ENCODE measurements at places on chromosomes 3 and 15. TPM values are rescaled to one million over a fixed set of nuclear protein-coding genes. Genes with fewer than 3 reads are reported as not detected.

GRCh38 chr3:134362670-134363380, 11.4 kb downstream of the AMOTL2 start:
- no peak for DNase-seq

- no peak for DNase-seq
These were observed 82.2 kb downstream of the STRIT1 start for GRCh38 chr3:155211266-155211665.

The TRANK1 gene
- total RNA-seq: 0.91 TPM

GRCh38 chr3:58157700-58158099, 53.1 kb downstream of the DNASE1L3 start:
- DNase-seq: no peak

DNA sequence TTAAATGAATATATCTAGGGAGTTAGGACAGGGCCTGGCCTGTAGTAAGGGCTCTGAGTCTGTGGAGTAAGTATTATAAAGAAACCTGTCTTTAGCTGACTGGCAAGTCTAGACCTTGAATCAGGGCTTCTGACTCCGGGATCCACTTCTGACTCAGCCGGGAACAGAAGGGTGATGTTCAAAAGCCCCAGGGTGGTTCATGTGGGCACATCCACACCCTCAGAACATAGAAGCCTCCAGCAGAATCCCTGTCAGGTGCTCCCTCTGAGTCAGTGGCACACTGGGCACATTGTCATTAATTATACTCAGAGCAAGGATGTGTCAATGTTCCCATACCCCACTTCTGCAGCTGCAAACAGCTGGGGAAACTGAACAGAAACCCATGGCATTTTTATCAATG, 26.7 kb upstream of the SNRK start:
- DNase-seq: no peak

The CSPG4 gene
- total RNA-seq: 0.32 TPM

DNA sequence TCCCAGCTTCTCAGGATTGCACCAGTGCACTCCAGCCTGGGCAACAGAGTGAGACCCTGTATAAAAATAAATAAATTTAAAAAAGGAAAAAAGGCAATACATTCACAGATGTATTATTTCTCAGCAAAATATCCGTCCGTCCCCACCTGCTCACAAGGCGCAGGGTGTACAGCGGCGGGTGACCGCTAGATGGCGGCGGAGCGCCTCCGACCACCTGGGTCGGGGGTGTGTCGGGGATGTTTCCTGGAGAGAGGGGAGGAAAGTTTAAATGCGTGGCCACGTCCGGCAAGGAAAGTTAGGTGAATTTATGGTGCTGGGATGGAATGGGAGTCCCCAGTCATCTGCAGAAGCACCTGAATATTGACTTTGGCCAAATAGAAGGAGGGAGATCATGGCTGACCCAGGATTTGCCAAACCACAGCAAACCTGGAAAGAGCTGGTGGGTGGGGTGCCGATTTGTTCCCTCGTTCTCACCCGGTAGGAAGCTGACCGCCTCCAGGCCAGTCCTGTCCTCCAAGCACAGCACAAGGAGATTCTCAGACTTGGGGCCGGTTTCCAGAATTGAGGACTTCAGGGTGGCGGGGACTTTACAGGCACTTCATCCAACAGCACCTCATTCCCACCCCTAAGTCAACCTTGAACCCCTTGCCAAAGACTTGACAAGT, 88.3 kb downstream of the TMEM266 start:
- peak; percentile 47 for DNase-seq

The CHST2 gene
- 9.2 TPM for total RNA-seq

DNA sequence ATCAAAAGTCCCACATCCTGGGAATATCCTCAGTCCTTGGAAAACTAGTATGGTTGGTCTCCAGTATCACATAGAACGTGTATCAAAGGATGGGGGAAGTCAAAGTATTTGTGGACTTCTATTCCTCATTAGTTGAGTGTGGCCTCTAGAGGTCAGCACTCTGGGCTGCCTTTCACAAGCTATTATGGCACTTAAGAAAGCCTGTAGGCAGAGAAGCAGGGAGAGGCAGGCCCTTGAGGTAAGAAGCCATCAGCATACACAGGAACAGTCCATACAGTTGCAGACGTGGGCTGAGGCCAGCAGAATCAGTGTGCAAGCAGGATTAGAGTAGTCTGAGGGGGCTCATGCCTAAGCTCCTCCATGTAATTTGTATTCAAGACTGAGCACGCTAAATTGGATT, 341.7 kb downstream of the CLSTN2 start:
- DNase-seq: no peak

DNA sequence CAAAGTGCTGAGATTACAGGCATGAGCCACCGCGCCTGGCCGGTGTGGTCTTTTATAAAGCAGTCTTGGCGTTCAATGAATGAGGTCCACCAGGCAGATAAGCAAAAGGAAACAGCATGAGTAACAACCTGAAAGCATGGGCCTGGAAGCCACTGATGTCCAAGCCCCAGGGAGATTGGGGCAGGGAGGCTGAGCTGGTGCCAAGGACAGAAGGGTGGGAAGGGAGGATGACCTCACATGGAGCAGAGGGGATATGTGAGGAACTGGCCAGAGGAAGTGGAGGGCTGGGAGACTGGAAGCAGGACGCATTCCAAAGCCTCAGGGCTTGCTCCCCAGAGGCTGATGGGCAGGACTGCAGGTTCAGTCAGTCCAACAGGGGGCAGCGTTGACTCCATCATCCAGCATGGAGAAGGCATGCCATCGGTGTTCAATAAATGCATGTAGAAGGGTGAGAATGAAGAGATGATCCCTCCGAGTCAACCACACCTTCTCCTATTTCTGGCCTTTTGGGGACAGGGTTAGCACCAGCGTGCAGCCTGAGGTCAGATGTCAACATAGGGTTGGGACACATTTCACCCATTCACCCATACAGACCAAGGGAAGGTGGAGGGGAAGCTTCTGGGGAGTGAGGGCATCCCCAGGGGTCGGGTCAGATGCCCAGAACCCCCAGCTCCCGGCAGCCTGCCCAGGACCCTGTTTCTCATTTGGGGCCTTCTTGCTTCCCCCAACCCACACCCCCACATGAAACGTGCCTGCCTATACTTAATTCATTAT, 14.8 kb downstream of the MYL3 start:
- DNase-seq: peak; percentile 10

The SERPINI2 gene
- total RNA-seq: not detected

GRCh38 chr3:56115199-56115598, 353.1 kb downstream of the ERC2 start:
- no peak for DNase-seq
